ENCODE measurements at places on chromosomes 12 and 14.

DNA sequence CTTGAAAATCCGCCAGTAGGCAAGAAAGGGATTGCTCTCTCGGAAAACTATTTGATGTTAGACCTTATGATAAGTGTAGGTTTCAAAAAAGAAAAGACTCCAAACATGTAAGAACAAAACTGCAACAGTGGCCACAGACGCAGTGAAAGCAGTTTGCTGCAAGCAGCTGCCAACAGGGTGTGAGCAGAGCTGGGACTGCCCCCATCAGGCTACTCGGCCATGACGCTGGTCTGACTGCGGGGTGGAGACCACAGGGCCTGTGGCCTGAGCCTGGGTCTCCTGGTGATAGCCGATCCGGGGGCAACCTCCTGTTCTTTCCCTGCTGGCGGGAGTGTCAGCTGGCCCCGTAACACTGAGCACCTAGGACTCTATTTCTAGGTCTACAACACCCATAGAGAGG is 63.2 kb downstream of the AMN start:
- DNase-seq, result no peak

- no peak for DNase-seq
Observed at GRCh38 chr14:90281261-90281660, 24.9 kb downstream of the PSMC1 start.

DNA sequence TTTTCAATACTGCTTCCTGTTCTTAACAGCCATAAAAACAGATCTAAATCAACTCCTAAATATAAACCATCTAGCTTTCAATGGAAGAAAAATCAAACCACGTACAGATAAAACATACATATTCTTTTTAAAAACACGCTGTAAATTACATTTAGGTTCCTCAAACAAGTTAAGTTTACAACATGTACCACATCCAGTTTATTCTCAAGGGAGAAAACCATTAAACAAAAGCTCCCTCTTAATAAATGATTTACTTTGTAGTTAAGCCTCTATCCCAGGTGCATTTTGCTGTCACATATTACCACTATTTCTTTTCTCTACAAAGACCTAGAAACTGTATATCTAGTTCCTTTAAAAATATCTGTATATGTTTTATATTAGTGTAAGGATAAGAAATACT is 3.1 kb downstream of the NUMB start:
- no peak for DNase-seq

GRCh38 chr14:89720741-89721729 is 233.5 kb downstream of the EFCAB11 start:
- no peak for DNase-seq

DNA sequence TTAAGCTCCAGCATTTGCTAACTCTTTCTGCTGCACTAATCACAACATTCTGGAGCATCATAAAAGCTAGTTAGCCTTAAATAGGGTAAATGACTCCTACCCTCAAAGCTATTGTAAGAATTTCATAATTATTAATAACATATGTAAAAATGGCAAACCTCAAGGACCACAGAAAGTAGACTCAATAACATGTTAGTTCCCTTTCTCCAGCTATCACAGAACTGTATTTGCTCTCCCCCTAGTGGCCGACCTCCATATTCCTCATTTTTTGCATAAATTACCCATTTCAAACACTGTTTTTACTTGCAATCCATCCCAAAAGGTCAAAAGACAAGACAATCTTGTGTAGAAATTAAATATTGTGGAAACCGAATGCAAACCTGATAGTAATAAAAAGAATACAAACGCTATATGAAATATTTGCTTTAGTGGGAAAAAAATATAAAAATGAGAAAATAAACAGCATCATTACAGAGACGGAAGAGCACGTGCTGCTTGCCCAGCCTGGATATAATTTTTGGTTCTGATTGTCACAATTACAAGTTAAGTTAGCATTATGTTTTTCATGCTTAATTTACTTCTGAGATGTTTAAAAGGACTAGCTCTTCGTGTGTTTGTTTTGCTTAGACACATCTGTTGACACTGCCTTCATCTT is 97.9 kb downstream of the RERGL start:
- peak; percentile 83 for DNase-seq

DNA sequence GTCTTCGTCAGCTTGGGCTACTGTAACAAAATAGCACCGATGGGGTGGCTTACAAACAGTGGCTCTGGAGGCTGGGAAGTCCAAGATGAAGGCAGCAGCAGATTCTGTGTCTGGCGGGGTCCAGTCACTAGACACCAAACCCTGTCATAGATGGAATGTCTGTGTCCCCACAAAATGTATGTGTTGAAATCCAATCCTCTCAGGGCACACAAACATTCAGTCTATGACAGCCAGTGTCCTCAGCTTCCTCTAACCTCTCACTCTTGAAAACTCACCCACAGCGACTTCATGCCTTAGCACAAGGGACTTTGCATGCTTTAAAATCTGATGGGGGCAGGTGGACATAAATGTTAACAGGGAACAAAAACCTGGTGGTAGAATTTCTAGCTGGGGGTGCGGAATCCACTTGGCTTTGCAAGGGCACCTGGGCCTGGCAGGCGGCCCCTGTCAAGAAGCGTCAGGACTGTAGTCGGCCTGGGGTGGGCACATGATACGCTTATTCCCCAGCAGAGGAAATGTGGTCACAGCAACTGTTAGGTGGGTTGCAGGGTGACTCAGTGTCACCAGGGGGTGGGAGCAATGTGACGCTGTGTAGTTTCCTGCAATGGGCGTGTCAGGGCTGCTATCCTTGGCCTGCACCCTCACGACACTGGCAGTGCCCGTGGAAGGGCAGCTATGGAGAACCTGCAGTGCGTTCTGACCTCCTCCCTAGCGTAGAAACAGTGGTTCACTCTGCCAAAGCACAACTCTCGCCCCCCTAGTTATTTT is 17.7 kb downstream of the RIN3 start:
- DNase-seq, result no peak

DNA sequence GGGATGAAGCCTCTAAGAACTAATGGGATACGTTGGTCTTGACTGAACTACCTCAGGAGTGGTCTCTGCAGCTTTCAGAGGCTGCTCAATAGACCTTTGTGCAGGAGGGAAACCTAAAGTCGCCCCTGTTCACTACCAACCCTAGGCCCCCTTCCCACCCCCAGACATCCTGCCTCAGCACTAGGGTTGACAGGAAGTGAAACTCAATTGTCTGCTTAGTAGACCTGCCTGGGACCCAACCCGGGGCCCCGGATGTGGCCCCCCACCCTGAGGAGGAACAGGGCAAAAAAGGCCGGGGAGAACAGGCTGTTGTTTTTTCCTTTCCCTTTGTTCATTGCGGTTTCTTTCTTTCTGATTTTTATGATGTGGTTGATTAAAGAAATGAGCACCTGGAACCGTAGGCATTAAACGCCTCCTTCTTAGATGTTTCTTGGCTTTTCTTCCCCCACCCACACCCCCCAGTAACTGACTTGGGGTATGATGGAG is 1.6 kb upstream of the DGKA start:
- no peak for DNase-seq

DNA sequence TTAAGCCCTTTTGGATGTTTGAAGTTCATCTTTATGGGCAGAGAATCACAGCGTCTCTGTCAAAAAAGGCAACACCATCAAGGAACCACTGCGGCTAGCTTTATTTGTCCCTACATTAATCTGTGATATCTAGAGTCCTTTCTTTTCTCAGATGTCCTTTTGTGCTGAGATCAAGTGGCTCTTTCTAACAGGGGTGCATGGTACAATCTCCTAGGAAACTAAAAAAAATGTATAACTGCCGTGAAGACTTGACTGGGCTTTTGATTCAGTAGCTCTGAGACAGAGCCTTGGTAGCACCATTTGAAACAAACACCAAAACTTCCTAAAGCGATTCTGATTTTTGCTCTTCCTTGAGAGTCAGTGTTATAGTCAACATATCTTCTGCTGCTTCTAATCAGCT is 33.3 kb downstream of the KCNK13 start:
- DNase-seq, result no peak

- DNase-seq, result no peak
Observed at GRCh38 chr12:110193196-110193595, 69.0 kb downstream of the IFT81 start.

- DNase-seq, result no peak
Observed at GRCh38 chr12:46921764-46922133, 96.0 kb upstream of the SLC38A4 start.

DNA sequence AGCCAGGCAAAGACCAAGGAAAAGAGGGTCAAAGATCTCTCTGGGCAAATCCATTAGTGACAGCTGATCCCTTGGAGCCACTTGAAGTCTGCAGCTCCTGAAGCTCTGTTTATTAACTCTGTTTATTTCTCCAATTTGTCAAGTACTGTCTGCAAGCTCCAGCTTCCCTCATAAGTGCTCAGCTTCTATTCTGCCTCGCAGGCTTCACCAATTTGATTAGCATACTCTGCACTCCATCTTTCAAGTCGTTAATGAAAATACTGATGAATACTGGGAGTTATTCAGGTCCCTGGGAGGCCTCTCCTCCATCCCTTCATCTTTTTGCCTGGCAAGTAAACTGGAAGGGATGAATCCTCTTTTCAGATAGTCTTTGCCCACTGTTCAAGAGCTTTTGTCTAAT is 54.3 kb downstream of the TTC9 start:
- no peak for DNase-seq

- no peak for DNase-seq
Observed at GRCh38 chr12:91349476-91349875, 166.9 kb upstream of the DCN start.

DNA sequence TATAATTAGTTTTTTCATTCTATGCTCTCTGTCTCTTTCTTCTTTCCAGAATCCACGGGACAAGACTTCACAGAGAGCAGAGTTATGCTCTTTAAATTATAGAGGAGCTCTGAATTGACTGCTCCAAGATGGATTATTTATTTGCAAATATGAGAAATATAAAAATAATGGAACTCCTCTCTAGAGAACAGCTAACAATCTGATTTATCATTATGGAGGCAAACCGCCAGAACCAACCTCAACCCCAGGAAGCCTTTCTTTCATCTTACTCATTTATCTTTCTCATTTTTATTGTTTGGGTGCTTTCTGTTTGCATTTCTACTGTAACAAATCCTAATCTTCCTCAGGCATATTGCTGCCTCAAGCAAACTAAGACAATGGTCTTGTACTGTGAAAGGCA is 216.5 kb downstream of the C12orf50 start:
- DNase-seq, result no peak

GRCh38 chr12:27076468-27076867 is 5.9 kb downstream of the C12orf71 start:
- no peak for DNase-seq

DNA sequence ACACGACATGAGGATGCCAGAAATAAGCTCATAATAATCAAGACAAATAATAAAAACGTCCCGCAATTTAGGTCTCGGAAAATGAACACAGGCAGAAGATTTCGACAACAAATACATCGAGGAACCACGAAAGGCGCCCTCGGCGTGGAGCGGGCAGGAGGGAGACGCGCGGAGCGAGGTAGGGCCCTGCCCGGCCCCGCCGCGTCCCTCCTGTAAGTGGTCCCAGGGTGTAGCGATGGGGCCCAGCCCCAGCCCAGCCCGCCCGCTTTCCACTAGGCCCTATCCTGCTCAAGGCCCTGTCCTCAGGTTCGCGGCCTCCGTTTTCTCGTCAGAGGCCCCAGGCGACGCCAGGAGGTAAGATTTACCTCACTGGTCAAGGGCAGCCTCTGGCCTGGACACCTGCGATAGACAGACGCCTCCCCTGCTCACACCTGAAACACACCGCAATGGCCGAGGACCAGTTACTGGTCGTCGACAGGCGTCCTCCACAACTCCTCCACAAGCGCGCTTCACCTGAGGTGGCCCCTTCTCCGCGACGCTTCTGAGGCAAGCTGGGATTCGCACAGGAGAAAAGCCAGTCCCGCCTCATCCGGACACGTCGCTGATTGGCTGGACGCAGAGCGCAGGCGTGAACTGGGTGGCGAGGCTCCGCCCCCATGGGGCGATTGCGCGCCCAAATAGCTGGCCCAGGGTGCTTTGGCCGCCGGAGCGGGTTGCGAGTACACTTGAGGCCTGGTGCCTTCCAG is at the start of gene SYCP3:
TSS of gene SYCP3 (minus strand) at position 543 of the 746 bp plus-strand sequence. CDS start 1,527 bp downstream, outside the sequence.
- DNase-seq, result no peak

DNA sequence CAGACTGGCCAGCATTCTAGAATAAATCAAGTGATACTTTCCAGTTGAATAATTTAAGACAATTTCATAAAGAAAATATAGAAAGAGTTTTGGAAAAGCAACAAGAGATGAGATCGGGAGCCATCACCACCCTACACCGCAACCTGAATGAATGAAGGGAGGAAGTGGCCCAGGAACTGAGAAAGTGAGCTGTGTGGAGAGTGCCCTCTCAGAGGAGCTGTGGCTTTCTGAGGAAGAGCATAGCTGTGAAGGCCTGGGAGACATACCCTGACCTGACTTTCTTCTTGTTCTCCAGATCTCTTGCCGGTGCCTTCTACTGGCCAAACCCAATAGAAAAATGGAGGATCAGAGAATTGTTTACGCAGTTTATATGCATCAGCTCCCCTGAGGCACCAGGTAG is 79.3 kb upstream of the TSPAN8 start:
- no peak for DNase-seq

DNA sequence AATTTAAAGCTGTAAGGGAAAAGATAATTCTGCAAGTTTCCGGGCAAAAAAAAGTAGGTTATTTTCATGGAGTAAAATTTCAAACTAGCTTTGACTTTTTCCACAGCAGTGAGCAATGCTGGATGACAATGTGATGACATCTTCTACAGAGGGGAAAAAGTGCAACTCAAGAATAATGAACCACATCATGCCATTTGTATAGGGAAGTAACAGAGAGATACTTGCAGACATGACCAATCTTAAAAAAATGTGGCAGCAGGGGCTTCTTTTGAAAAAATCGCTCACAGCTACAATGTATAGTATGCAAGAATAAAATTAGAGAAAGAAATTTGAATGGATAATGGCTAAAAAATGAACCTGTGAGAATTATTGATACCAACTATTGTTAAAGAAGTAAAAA is 115.5 kb downstream of the DHRS2 start:
- no peak for DNase-seq

DNA sequence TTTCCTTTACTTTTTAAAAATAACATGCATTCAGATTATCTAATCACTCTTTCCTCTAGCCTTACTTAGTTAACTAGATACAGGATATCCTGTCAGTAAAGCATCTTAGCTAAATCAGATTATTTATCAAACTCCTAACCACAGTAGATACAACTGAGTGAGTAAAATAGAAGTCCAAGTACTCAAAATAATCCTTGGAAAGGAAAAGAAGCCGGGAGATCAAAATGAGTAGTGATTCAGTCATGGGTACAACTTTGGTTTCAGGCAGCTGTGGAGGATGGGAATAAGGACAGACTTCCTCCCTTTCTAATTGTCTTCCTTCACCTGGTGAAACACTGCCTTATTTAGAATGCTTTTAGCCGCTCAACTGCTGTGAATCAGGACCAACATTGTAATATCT is 29.4 kb downstream of the GNG2 start:
- DNase-seq, result peak; percentile 14

- no peak for DNase-seq
Observed at GRCh38 chr12:108495054-108495453, 20.0 kb upstream of the FICD start.

DNA sequence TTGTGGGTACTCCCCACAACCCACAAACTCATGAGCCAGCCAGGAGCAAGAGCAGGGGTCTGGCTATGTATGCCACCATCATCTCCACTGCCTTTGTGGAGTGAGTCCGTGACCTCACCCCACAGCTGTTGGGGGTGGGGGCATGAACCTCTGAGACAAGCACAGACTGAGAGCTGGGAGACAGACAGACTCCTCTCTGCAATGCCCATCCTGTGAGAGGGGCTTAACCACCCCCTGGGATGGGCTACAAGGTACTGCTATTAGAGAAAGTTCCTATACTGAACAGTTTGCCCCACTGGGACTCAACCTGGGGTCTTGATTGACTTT is 84.5 kb downstream of the PITPNM2 start:
- no peak for DNase-seq

- DNase-seq, result peak; percentile 84
Observed at GRCh38 chr14:52961060-52961639, 10.3 kb upstream of the FERMT2 start.
